ENCODE measurements at places on chromosomes 13 and 19. TPM values are rescaled to one million over a fixed set of nuclear protein-coding genes. Genes with fewer than 3 reads are reported as not detected.

CNN1 gene
- total RNA-seq = 9.3 TPM

KIR2DL4 gene
- not detected for total RNA-seq

KASH5 gene
- not detected for total RNA-seq

C5AR2 gene
- total RNA-seq = 2.3 TPM

FGF22 gene
- total RNA-seq = not detected

GSX1 gene
- not detected for total RNA-seq

EBI3 gene
- 8.5 TPM for total RNA-seq

CDC42EP5 gene
- 0.98 TPM for total RNA-seq

KISS1R gene
- not detected for total RNA-seq

ZNF382 gene
- 4.8 TPM for total RNA-seq

GPC6 gene
- 30.6 TPM for total RNA-seq

LILRB5 gene
- total RNA-seq = 46.2 TPM

FGF21 gene
- total RNA-seq = not detected

SLC25A41 gene
- total RNA-seq = not detected

PSG1 gene
- not detected for total RNA-seq

ZNF793 gene
- total RNA-seq = 1.8 TPM

RINL gene
- total RNA-seq = 4.3 TPM

CBARP gene
- 0.57 TPM for total RNA-seq

BRD4 gene
- 39.2 TPM for total RNA-seq

CACTIN gene
- 10.9 TPM for total RNA-seq

DENND1C gene
- total RNA-seq = 4.1 TPM

PRSS57 gene
- total RNA-seq = not detected

PCP2 gene
- not detected for total RNA-seq

Data from subcutaneous adipose tissue (tissue), 4 donors.